ENCODE measurements at places on chromosomes 3 and 15. TPM values are rescaled to one million over a fixed set of nuclear protein-coding genes. Genes with fewer than 3 reads are reported as not detected.

DNA sequence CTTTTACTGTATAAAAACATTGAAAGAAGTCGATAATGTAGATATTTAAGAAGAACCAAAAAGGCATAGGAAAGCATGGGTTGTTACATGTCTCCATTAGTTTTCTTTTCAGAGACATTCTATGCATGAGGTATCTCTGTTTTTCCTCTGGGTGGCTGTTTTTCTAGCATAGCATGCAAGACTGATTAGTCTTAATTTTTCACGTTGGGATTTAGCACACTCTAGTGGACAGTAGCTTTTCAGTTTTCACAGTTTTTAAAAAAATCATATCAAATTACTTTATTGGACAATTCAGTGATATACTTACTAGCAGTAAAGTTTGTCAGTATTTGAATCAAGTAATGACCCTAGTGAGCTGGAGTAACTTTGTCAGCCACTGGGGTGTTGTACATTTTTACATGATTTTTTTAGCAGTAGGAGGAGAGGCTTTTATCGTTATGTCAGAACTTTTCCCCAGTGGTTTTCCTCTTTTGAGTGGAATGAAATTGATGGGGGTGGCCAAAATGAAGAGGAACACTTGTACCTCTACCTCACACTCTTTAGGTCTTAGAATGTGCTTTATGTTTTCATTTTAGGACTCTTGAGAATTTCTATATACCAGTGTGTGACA is 57.2 kb downstream of the SEC22A start:
- no peak overlapping the region for H3K4me3 ChIP-seq
- peaks cover 2% of the 10 kb centered on the region for H3K36me3 ChIP-seq
- peaks cover 6% of the 10 kb centered on the region for H3K4me1 ChIP-seq

DNA sequence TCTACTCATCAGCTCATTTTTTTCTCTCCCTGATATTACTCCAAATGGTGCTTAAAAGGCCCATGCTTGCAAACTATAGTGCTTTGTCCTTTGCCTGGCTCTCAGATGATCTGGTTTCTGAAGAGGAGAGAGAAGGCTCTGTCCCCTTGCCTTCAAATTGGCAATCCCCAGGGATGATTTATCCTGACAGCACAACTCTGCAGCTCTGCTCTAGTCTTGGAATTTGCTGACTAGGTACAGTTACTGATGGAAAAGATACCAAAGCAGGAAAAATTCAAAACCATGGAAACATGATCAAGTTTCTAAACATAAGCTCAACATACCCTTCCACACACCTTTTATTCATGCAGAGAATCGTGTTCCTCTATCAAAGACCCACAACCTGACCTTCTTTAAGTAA is 106.7 kb upstream of the CADPS start:
- peaks cover 8% of the 10 kb centered on the region for H3K4me1 ChIP-seq
- no peak for DNase-seq
- no peak overlapping the region for H3K4me3 ChIP-seq
- H3K36me3 ChIP-seq: no peaks in the 10 kb centered on the region
- no peak overlapping the region for H3K27ac ChIP-seq

ASB14 gene
- total RNA-seq: not detected

GP9 gene
- total RNA-seq: not detected

DNA sequence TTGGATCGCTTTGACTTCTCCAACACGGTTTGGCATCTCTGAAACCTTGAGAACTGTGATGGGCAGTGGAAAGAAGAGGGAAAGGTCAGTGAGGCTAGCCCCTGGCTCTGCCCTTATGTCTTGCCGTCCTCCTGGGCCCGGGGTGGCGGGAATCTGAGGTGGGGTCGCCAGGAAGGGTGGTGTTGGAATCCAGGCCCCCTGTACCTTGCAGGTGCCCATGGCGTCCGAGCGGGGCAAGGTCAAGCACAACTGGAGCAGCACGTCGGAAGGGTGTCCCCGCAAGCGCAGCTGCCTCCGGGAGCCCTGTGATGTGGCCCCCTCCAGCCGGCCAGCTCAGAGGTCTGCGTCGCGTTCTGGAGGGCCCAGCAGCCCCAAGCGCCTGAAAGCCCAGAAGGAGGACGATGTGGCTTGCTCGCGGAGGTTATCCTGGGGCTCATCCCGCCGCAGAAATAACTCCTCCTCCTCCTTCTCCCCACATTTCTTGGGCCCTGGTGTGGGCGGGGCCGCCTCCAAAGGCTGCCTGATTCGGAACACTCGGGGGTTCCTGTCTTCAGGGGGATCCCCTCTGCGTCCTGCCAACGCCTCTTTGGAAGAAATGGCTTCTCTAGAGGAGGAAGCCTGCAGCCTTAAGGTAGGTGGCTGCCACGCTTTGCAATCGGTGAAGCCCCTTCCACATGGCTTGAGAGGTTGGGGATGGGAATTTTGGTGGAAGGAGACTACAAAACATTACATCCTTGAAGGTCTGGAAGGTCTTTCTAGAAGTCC is 907 bp downstream of the TATDN2 start:
- DNase-seq: no peak
- peak overlapping the region; percentile 88 for H3K4me3 ChIP-seq
- no peaks in the 10 kb centered on the region for H3K27me3 ChIP-seq
- peaks cover 25% of the 10 kb centered on the region for H3K4me1 ChIP-seq
- H3K36me3 ChIP-seq: peaks cover 14% of the 10 kb centered on the region
- peak overlapping the region; percentile 86 for H3K27ac ChIP-seq

- peaks cover 9% of the 10 kb centered on the region for H3K36me3 ChIP-seq
- no peak for DNase-seq
- H3K27ac ChIP-seq: no peak overlapping the region
- peaks cover 6% of the 10 kb centered on the region for H3K4me1 ChIP-seq
- no peaks in the 10 kb centered on the region for H3K27me3 ChIP-seq
Measured at GRCh38 chr3:114904633-114905032, 242.5 kb downstream of the ZBTB20 start.

PLSCR2 gene
- 0.31 TPM for total RNA-seq

HMG20A gene
- 72.4 TPM for total RNA-seq

CIAO2A gene
- 42.3 TPM for total RNA-seq

ZNF619 gene
- 9.7 TPM for total RNA-seq

GRCh38 chr3:85342915-85343314 is 384.1 kb downstream of the CADM2 start:
- no peak overlapping the region for H3K27ac ChIP-seq
- no peaks in the 10 kb centered on the region for H3K36me3 ChIP-seq
- no peak overlapping the region for H3K4me3 ChIP-seq
- no peaks in the 10 kb centered on the region for H3K27me3 ChIP-seq

DNAJB11 gene
- 55.2 TPM for total RNA-seq

DNA sequence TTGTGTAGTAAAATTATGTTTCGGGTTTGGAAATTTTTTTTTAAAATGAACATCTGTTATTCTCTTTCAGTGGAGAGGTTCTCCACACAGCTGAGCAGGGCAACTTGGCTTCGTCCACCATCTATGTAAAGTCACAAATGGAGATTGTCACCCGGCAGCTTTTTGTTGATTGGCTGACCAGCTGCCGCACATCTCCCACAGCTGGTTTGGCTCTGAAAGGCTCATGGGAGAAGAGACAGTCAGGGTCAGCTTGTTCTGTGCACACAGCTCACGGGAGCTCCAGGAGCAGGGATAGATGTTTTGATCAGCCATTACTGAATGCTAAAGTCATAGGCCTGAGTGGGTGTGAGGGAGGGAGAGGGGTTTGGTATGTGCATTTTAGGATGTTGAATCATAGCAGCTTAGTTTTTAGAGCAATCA is 12.9 kb upstream of the CCDC80 start:
- peaks cover 17% of the 10 kb centered on the region for H3K4me1 ChIP-seq
- H3K27me3 ChIP-seq: no peaks in the 10 kb centered on the region
- no peak overlapping the region for H3K27ac ChIP-seq
- no peak for DNase-seq
- no peaks in the 10 kb centered on the region for H3K36me3 ChIP-seq

GRCh38 chr3:58353722-58354553 is 21.2 kb downstream of the PXK start:
- peaks cover 14% of the 10 kb centered on the region for H3K4me1 ChIP-seq
- H3K27me3 ChIP-seq: no peaks in the 10 kb centered on the region
- no peak overlapping the region for H3K4me3 ChIP-seq
- no peak for DNase-seq
- no peaks in the 10 kb centered on the region for H3K36me3 ChIP-seq

XIRP1 gene
- total RNA-seq: not detected

GRCh38 chr3:29167180-29167579 is 113.7 kb upstream of the RBMS3 start:
- no peak overlapping the region for H3K4me3 ChIP-seq
- peaks cover 41% of the 10 kb centered on the region for H3K4me1 ChIP-seq
- H3K27ac ChIP-seq: no peak overlapping the region
- no peaks in the 10 kb centered on the region for H3K36me3 ChIP-seq
- no peaks in the 10 kb centered on the region for H3K27me3 ChIP-seq
- DNase-seq: no peak

GRCh38 chr3:81816473-81817250 is 55.2 kb upstream of the GBE1 start:
- peaks cover 2% of the 10 kb centered on the region for H3K4me1 ChIP-seq
- DNase-seq: no peak
- no peaks in the 10 kb centered on the region for H3K27me3 ChIP-seq

DNA sequence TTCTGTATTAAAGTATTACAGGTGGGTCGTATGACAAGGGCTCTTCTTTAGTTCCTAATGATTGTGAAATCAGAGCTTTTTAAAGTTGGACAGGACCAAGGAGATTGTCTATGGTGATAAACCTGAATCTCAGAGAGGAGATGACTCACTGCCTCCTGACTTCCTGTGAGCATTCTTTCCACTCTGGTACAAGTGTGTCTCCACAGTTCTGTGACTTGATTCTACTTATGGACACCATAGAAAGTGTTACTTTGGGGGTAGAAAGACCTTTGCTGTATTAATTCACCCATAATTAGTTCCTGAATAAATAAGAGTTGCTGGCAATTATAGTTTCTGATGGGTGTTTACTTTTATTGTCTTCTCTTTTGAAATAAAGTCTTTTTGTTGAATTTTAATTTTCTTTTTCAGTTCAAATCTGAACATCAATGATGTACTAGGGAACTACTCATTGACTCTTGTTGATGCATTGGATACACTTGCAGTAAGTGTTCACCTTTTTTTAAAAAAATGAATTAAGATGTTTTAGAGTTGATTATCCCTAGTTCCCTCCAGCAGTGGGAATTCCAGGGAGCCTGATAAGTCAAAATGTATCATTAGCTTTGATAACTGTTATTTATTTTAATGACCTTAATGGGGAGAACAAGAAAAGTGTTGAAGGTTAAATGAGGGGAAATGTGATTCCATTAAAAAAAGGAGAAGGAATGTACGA is 7.4 kb downstream of the EDEM1 start:
- H3K27me3 ChIP-seq: no peaks in the 10 kb centered on the region
- H3K27ac ChIP-seq: peak overlapping the region; percentile 4
- peaks cover 8% of the 10 kb centered on the region for H3K36me3 ChIP-seq
- H3K4me3 ChIP-seq: no peak overlapping the region
- no peak for DNase-seq

GRCh38 chr15:45892182-45892581 is 257.4 kb downstream of the SQOR start:
- H3K36me3 ChIP-seq: no peaks in the 10 kb centered on the region
- H3K27ac ChIP-seq: no peak overlapping the region
- no peak overlapping the region for H3K4me3 ChIP-seq
- H3K4me1 ChIP-seq: no peaks in the 10 kb centered on the region
- peaks cover 24% of the 10 kb centered on the region for H3K27me3 ChIP-seq

GRCh38 chr3:13088028-13089006 is 15.1 kb upstream of the IQSEC1 start:
- H3K36me3 ChIP-seq: no peaks in the 10 kb centered on the region
- no peak for DNase-seq
- peaks cover 2% of the 10 kb centered on the region for H3K4me1 ChIP-seq
- no peak overlapping the region for H3K27ac ChIP-seq

DUOXA2 gene
- not detected for total RNA-seq

GRCh38 chr3:5423076-5423475 is 235.6 kb downstream of the EDEM1 start:
- H3K36me3 ChIP-seq: no peaks in the 10 kb centered on the region
- H3K4me1 ChIP-seq: peaks cover 15% of the 10 kb centered on the region
- DNase-seq: no peak
- H3K27ac ChIP-seq: no peak overlapping the region
- H3K27me3 ChIP-seq: peaks cover 4% of the 10 kb centered on the region

SLC27A2 gene
- 3.2 TPM for total RNA-seq

DNA sequence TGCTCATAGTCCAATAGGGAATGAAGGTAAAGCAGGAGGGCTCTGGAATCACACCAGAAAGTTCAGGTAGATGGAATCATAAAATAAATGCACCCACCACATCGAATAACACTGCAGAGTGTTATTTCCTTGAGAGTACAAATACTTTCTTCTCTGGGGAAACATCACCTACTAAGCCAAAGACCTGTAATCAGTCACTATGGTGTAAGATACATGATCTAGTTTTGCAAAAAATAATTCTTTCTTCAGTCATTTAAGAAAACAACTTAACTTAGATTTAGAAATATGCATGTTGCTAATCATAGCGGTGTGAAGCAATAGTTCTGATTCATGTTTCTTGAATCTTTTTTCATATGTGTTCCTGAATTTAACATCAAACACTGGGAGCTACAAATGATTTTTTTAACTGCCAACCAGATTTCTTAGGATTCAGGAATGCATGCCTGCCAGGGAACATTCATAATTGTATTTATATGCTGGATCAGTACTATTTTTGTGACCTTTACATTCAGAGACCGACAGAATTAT is 40.2 kb upstream of the MEIS2 start:
- no peak for DNase-seq
- peak overlapping the region; percentile 27 for H3K27ac ChIP-seq
- peaks cover 49% of the 10 kb centered on the region for H3K4me1 ChIP-seq
- H3K4me3 ChIP-seq: no peak overlapping the region
- H3K36me3 ChIP-seq: no peaks in the 10 kb centered on the region

MORC1 gene
- 0.18 TPM for total RNA-seq

GRCh38 chr3:165193366-165194254 is 2.6 kb downstream of the SLITRK3 start:
- peak overlapping the region; percentile 71 for H3K4me3 ChIP-seq
- H3K4me1 ChIP-seq: peaks cover 44% of the 10 kb centered on the region
- no peak for DNase-seq
- H3K27me3 ChIP-seq: peaks cover 94% of the 10 kb centered on the region
- no peaks in the 10 kb centered on the region for H3K36me3 ChIP-seq

PLA1A gene
- not detected for total RNA-seq

- no peak overlapping the region for H3K4me3 ChIP-seq
- H3K36me3 ChIP-seq: peaks cover 41% of the 10 kb centered on the region
- DNase-seq: no peak
- H3K27ac ChIP-seq: peak overlapping the region; percentile 77
Measured at GRCh38 chr3:15303216-15303615, 29.2 kb downstream of the SH3BP5 start.

DNA sequence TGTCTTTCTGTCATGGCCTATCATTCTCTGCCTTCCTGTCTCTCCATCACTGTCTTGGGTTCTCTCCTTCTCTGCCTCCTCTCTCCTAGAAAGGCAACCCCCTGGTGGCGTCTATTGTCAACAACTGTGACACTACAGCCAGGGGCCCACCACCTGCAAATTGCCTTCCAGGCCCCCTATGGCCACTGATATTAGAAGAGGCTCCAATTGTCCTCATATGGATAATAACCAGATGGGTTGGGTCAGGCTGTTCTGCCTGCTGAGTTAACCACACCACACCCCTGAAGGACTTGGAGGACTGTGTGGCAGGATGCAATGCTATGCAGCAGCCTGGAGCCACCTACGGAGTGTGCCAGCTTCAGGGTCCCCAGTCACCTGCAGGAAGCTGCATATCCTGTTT is 665.0 kb downstream of the NTRK3 start:
- H3K36me3 ChIP-seq: no peaks in the 10 kb centered on the region
- peaks cover 5% of the 10 kb centered on the region for H3K27me3 ChIP-seq
- DNase-seq: no peak
